ENCODE measurements at places on chromosomes 2 and 18.

- H3K27ac ChIP-seq = no peak overlapping the region
- no peak for DNase-seq
- peaks cover 7% of the 10 kb centered on the region for H3K4me1 ChIP-seq
- peaks cover 9% of the 10 kb centered on the region for H3K27me3 ChIP-seq
- peak overlapping the region; percentile 22 for H3K4me3 ChIP-seq
These were observed 219.4 kb downstream of the MREG start for GRCh38 chr2:215793747-215794595.

DNA sequence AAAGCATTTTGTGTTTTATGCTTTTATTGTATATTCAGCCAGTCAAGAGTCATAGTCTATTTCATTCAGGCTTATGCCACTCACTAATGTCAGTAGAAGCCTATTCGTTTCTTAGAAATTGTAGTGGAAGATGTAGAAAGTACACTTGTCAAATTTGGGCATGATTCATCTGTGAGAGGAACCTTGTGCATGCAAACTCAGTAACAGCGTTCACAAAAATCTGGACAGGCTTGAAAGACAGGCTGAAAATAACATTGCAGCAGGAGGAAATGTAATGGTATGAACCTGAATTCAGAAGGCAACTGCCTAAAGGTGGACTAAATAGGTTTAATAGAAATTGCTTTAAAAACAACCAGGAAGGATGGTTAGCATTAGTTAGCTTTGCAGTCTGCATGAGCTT lies 213.5 kb downstream of the CMPK2 start:
- no peak overlapping the region for H3K27ac ChIP-seq
- no peak for DNase-seq
- H3K4me1 ChIP-seq = no peaks in the 10 kb centered on the region
- no peak overlapping the region for H3K4me3 ChIP-seq
- H3K36me3 ChIP-seq = no peaks in the 10 kb centered on the region
- peaks cover 5% of the 10 kb centered on the region for H3K27me3 ChIP-seq

DNA sequence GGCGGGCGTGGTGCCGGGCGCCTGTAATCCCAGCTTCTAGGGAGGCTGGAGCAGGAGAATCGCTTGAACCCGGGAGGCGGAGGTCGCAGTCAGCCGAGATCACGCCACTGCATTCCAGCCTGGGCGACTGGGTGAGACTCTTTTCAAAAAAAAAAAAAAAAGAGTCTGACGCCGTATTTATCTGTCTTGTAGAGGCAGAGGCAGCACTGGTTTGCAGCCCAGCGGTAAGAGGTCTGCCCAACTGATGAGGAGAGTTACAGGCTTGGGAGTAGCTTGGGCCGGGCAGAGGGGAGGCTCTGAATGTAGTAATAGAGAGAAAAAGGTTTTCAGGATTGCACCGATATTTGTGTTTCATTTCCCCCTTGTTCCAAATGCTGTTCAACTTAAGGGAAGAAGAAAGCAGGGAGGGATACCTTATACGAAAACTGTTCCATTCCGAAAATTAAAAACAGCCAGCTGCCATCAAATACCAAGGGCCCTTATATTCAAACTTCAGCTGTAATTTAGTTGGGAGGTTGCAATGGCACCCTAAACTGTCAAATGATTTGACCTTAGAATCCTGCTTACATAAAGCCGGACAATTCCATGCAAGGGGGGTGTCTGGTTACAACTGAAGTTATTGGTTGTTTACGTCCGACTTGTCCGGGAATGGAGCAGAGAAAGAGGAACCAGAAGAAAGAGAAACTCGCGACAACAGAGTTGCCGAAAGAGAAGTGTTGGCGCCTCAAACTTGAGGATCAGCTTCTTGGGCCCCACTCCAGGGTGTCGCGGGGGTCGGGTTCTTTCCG lies 9.2 kb upstream of the SP9 start:
- H3K4me3 ChIP-seq = peak overlapping the region; percentile 76
- H3K36me3 ChIP-seq = no peaks in the 10 kb centered on the region
- peaks cover 21% of the 10 kb centered on the region for H3K4me1 ChIP-seq
- peaks cover 93% of the 10 kb centered on the region for H3K27me3 ChIP-seq

DNA sequence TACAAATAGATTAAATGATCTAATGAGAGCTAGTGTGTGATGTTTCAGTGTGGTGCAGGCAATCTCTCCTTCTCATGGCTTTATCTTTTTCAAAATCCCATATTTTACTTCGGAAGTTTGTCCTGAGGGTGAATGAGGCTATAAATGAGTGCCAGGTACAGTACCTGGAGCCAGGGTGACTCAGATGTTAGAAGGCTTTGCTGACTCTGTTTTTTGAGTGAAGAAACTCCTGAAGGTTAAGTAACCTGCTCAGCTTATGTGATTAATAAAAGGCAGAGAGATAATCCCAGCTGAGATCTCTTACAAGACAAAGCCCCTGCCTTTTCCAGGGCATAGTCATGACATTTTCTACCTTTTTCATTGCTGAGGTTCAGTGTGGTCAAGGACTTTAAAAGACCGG lies 52.6 kb downstream of the MGAT5 start:
- no peaks in the 10 kb centered on the region for H3K27me3 ChIP-seq
- H3K27ac ChIP-seq = peak overlapping the region; percentile 92

DNA sequence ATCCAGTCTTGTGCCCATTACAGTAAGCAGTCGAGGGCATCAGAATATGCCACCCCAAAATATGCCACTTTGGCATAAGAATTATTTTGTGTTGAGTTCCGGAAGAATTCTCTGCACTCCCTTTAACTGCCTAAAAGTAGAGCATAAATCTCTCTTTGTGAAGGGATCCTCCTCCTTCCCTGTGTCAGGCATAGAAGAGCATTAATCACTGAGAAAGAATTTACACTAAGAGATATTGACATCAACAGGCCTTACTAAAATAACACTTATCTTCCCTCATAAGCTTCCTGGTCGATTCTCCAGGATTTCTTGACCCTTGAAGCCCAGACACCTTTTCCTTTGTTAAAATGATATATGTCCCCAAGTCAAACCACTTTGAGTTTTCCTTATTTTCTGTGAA lies 27.6 kb upstream of the KYNU start:
- no peaks in the 10 kb centered on the region for H3K4me1 ChIP-seq
- H3K27ac ChIP-seq = no peak overlapping the region
- DNase-seq = no peak
- peaks cover 10% of the 10 kb centered on the region for H3K27me3 ChIP-seq
- H3K36me3 ChIP-seq = no peaks in the 10 kb centered on the region

DNA sequence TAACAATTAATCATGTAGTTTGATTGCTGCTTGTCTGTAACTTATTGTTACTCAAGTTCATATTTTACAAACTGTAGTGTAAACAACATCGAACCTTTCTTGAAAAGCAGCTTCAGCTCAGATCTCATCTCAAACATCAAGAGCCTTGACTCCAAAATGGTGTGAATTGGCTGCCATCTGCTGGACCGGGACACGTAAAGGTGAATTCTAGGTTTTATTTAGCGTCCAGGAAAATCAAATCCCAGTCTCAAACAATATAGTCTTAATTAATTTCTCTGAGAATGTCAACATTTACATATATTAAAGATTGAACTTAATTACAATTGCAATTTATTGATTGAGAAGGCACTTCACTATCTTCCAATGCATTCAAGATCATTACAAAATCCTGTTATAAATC lies 453.0 kb downstream of the GALR1 start:
- no peak overlapping the region for H3K27ac ChIP-seq
- DNase-seq = no peak
- no peaks in the 10 kb centered on the region for H3K36me3 ChIP-seq

All from T-helper 17 cell (primary cell).